ENCODE measurements at places on chromosomes 4 and X.

DNA sequence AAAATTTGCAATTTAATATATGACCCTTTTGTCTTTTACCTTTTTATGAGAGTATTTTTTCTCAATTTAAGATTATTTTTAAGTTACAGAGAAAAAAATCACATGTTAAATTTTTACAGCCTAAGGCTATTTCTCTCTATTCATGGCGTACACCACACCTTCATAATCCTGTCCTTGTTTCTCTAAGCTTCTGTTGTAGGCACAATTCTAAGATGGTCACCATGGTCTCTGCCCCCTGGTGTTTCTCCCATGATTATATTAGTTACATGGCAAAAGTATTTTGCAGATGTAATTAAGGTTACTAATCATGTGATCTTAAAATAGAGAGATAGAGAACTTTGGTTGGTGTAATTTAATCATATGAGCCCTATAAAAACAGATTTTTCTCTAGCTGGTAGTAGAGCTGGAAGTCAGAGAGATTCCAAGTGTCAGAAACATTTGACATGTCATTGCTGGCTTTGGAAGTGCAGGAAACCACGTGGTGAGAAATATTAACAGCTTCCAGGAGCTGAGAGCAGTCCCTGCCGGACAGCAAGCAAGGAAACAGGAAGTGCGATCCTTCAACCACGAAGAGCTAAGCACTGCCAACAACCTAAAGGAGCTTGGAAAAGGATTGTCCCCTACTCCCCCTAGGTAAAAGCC is 89.8 kb downstream of the EIF4E start:
- no peak for DNase-seq

DNA sequence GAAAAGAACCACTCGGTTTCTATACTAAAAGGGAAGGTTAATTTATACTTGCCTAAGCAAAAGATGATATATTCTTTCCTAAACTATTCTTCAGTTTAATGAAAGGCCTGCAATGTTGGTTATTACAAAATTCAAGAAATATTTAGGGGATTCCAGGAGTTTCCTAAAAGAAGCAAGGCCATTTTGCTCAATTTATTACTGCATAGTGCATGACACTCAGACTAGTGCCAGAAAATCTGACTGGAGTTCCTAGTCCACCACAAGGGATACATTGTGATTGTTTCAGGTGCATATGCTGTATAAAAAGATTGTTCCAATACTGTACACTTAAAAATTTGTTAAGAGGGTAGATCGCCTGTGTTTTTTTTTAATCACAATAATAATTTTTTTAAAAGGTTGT is 78.7 kb downstream of the CAPN6 start:
- DNase-seq = no peak

- no peak for DNase-seq
Observed at GRCh38 chr4:168248176-168248710, 70.3 kb downstream of the DDX60 start.

DNA sequence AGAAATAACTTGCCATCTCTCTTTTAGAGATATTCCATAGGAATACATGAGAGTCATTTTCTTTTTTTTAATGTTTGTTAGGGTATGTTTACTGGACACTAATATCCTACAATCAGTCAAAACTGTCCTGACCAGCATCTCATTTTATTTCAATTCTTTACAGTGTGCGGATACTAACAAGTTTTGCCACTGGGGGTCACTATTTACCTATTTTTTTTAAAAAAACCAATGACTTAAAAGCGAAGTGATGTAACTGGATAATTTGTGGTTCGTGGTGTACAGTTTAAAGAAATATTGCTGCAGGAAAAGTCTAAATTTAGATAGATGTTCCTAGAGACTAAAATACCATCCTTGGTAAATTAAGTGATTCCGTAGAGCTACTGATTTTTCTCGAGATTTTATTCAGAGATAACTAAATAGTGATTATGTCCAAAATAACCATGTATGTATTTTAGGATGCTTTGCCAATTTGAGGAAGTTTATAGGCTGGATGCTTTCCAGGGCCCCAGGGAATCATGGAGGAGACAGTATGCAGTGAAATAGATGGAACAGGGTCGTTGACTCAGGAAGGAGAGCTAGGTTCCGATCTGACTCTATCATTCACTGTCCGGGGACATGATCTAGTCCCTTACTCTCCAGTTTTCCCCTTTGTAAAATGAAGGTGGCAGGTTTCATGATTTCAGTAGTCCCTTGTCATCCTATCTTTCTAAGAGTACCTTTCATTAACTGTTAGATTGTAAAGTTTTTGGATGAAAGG is 34.0 kb upstream of the GNPDA2 start:
- no peak for DNase-seq

GRCh38 chr4:72770708-72771107 is 201.7 kb upstream of the ADAMTS3 start:
- no peak for DNase-seq

GRCh38 chr4:163681208-163681821 is 186.8 kb downstream of the TMA16 start:
- no peak for DNase-seq

- no peak for DNase-seq
Observed at GRCh38 chrX:40496728-40497127, 84.0 kb upstream of the ATP6AP2 start.

GRCh38 chrX:43218198-43218597 is 437.9 kb upstream of the MAOA start:
- no peak for DNase-seq

DNA sequence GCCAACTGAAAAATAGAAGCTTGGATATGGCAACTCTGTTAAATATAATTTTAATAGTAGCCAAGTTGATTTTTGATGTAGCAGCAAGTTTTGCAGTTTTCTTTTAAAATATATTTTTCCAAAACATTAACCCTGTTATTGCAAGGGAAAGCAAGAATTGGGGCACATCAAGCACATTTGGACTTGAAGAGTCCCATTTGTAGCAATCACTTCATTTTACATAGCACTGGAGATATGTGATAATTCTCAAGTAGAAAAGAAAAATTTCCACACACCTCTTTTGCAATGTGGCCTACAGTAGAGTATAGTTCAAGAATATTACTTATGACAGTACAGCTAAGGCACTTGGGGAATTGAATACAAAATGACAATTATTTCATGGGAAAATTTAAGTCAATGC is 1.9 kb upstream of the PPP4R3C start:
- no peak for DNase-seq

DNA sequence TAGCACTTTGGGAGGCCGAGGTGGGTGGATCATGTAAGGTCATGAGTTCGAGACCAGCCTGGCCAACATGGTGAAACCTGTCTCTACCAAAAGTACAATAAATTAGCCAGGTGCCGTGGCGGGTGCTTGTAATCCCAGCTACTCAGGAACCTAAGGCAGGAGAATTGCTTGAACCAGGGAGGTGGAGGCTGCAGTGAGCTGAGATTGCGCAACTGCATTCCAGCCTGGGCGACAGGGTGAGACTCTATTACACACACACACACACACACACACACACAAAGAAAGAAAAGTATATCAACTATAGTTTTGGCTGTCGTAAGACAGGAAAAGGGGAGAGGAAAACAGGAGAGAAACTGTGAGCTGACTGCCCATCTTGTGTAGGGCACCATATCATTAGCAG is 171.7 kb downstream of the ADAMTS3 start:
- no peak for DNase-seq

DNA sequence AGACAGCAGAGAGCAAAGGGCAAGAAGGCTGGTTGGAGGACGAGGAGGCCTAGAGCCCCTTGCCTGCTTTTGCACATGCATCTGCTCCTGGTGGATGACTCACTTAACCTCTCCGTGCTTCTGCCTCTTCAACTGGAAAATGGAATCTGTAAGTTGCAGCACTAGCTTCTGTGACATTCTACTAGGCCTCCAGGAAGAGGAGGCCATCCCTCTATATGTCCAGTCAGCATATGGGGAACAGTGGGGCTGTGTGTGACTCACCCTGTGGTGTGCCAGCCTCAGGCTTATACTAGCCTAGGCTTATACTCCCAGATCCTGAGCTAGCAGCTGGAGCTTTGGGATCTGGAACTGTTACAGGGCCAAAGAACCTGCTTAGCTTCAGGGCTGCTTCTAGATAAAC is 36.0 kb downstream of the RTL9 start:
- DNase-seq = no peak

DNA sequence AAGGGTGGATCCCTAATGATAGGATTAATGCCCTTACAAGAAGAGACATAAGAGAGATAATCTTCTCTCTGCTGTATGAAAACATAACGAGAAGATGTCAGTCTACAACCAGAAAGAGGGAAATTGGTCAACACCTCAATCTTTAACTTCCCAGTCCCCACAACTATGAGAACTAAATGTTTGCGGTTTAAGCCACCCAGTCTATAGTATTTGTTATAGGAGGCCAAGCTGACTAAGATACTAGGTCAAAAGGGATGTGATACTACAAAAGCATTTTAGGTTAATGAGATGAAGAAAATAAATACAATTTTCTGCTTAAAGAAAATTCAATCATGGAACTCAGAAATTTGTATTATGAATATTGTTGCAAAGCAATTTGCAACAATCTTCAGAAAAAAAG is 55.4 kb upstream of the LHFPL1 start:
- no peak for DNase-seq

GRCh38 chrX:6041630-6042029 is 187.0 kb downstream of the NLGN4X start:
- no peak for DNase-seq

- no peak for DNase-seq
Observed at GRCh38 chrX:18210470-18210869, 10.2 kb downstream of the BEND2 start.

- no peak for DNase-seq
Observed at GRCh38 chr4:128481752-128482480, 194.3 kb upstream of the PGRMC2 start.

- DNase-seq = no peak
Observed at GRCh38 chrX:110123331-110123782, 120.4 kb downstream of the TMEM164 start.

- no peak for DNase-seq
Observed at GRCh38 chrX:130049821-130050220, 60.5 kb downstream of the ELF4 start.

GRCh38 chr4:181877329-181877848 is 365.8 kb upstream of the TENM3 start:
- DNase-seq = no peak

DNA sequence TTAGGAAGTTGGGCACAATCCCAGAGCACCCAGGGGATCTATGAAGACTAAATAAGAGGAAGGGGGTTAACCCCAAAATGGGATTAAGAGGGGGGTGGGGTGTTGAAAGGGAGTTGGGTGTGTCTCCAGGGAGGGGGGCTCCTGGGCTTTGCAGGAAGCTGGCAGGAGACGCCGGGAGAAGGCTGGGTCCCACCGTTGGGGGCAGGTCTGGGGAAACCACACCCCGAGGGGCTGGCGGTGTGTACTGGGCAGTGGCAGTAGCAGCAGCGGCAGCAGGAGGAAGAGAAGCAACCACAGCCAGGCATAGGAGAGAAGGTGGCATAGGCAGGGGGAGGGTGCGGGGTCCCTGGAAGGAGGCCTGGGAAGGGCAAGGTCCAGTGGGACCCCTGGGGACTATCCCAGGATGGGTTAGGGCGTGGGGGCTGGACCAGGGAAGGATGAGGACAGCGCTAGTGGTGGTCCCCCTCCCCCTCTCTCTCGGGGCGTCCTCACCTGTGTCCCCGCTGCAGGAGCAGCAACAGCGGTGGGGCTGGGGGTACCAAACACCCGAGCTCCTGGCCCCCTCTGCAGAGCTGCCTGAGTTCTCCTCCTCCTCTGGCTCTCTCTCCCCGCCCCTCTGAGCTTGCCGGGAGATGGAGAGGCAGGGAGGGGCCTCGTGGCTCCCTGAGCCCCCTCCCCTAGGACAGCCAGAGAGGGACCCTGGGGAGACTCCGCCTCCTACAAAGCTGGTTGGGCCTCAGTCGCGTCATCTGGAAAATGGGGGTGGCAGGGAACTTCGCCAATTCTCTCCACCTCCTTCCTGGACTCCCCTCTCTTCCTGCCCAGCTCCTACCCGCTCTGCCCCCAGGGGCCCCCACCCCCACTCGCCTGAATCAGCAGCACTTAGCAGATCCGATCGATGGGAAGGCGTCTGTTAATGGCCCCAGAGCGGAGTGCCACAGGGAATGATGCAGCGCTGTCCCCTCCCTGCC is at the start of gene KCND1:
KCND1 (minus strand) TSS at position 596 of the 971 bp plus-strand sequence. CDS start 1,573 bp downstream, outside the sequence.
- no peak for DNase-seq

DNA sequence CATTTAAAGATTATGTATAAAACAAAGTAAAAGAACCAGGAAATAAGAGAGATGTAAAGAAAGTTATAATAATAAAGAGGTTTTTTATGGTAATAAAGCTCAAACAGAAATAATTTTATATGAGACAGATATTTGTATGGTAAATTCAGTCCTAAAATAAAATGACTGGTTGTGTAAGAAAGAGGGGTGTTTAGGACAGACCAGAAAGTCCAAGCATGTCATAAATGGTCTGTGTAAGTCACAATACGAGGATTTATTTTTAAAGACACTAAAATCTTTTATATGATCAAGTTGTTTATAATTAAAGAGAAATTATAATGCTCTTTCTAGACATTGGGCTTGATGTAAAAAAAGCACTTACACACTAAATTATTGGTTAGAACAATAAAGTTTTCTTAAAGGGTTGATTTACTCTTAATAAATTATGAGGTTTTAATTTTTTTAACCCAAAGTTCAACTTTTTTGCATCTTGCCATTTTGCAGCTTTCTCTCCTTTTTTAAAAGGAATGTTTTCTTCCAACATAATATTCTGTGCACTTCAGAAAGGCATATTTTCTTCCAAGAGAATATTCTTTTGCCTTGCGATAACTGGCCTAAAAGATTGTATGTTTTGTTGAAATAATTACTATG is 61.9 kb upstream of the TCEAL2 start:
- no peak for DNase-seq

DNA sequence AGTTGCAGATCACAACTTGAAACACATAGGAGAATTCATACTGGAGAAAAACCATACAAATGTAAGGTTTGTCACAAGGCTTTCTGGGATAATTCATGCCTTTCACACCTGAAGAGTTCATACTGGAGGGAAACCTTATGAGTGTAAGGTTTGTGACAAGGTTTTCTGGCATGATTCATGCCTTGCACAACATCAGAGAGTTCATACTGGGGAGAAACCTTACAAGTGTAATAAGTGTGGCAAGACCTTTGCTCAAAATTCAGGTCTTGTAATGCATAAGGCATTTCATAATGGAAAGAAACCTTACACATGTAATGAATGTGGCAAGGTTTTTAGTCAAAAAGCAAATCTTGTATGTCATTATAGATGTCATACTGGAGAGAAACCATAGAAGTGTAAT is 58.8 kb upstream of the ENPEP start:
- no peak for DNase-seq

DNA sequence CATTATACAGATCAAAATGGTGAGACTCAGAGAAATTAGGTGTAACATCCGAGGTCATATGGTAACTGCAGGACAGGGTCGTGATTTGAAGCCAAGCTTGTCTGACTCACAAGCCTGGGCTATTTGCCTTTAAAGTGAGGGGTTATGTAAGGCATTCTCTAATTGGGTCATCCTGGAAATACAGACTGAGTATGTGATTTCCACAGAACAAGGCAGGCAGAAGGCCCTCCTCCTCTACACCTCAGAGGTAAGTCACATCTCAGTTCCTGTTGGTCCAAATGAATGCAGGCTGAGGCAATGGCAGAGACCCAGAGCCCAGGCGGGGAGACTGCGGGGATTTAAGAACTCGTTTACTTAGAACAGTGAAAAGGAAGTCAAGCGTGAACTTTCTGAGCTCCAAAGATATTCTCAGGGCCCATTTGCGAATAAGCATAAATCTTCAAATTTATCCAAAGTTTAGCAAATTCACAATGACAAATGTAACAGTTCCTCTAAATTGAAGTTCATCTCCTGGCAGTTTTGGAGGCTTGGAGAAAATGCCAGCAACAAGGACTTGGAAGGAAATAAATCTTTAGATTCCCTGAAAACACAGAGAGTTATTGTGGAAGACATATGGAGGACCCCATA is 153.3 kb downstream of the LDB2 start:
- no peak for DNase-seq

- no peak for DNase-seq
Observed at GRCh38 chrX:41234962-41235361, 99.0 kb upstream of the DDX3X start.

All from CD4-positive, alpha-beta T cell treated with Interleukin-15 for 1 hour (primary cell).